ENCODE measurements at places on chromosomes 1 and 21.

DNA sequence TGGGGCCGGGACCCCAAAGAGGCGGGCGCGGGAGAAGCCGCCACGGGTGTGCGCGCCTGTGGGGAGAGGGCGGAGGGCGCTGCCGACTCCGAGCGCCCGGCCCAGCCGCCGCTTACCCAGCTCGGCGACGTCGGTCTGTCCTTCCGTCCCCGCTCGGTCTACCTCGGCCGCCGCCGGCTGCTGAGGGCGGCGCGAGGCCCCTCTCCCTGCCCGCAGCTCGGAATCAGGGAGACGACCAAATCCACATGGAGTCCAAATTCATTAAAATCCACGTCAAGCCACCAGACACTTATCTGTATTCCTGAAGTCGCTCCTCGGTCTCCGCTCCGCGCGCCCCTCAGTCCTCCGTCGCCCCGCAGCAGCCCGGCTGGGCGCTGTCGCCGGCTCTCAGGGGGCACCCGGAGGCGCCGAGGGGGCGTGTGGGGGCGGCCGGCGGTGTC lies 637 bp downstream of the PLXNA2 start:
- DNase-seq: no peak

GRCh38 chr1:198082576-198082975 lies 74.2 kb upstream of the NEK7 start:
- no peak for DNase-seq

DNA sequence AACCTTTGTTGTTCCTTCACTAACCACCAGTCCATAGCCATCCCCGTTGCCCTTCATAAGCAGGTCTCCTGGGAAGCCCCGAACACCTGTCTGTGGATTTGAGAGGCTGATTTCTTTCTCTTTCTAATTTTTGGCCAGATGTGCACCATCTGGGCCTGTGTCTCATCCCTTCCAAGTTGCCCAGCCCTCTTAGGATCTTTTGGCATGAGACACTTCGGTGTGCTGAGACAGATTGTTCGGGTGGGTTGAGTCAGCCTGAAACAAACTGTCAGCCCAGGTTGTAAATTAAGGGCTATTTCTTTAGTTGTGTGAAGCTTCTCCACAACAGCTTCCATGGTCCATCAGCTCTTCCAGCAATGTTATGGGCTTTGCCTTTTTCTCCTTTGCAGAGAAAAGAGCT lies 1.4 kb upstream of the DNAJC11 start:
- no peak for DNase-seq

DNA sequence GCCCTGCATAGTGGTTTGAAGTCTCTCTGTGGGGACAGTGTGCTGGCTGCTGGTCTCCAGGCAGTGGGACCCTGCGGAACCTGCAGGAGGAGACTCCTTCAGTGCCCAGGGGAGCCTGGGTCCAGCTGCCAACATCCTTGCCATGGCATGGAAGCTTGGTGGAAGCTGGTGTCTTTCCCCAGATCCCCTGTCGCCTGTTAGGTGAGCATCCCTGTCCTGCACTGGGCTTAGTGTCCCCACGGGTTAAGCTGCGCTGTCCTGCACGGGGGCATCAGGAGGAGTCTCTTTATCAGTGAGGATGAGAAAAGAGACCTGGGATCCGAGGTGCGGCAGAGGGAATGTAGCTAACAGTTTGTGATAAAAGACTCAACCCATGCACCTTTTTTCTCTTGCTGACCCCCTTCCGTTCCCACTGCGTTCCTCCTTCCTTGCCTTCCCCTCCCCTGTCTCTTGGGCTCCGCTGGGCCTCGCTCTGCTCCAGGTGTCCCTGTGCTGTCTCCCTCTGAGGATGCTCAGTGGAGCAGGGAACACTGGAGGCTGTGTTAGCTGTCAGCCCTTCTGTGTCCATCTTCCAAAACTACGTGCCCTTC lies 59.3 kb downstream of the SLC37A1 start:
- DNase-seq: no peak

DNA sequence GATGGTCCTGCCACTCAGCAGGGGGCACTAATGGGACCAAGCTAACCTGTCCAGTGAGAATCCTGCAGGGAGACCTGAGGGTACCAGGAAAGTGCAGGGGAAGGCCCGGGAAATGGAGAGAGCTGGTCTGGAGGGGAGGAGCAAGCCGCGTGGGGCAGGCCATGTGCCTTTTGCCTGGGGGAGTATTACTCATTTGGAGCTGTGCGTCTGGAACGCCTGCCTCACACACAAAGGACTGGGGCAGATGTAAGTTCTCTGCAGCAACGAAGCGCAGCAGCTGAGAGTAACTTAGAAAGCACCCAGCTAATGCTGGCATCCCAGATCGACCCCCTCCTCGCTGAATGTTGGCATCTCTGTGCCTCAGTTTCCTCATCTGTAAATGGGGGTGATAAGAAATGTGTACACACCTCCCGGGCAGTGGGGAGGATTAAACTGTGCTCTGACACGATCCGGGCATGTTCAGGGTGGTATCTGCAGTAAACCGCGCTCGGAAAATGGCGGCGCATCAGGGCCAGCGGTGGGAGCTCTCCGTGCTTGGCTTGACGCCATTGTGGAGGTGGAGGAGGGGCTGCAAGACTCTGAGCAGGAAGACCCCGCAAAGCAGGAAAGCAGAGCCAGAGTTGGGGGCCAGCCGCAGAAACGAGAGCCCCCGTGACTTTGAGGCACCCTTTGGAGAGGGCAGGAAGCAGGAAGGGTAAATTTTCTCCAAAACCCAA lies 212.5 kb downstream of the NPHP4 start:
- no peak for DNase-seq

- DNase-seq: no peak
These were observed 572.9 kb downstream of the LTN1 start for GRCh38 chr21:28419811-28420210.

DNA sequence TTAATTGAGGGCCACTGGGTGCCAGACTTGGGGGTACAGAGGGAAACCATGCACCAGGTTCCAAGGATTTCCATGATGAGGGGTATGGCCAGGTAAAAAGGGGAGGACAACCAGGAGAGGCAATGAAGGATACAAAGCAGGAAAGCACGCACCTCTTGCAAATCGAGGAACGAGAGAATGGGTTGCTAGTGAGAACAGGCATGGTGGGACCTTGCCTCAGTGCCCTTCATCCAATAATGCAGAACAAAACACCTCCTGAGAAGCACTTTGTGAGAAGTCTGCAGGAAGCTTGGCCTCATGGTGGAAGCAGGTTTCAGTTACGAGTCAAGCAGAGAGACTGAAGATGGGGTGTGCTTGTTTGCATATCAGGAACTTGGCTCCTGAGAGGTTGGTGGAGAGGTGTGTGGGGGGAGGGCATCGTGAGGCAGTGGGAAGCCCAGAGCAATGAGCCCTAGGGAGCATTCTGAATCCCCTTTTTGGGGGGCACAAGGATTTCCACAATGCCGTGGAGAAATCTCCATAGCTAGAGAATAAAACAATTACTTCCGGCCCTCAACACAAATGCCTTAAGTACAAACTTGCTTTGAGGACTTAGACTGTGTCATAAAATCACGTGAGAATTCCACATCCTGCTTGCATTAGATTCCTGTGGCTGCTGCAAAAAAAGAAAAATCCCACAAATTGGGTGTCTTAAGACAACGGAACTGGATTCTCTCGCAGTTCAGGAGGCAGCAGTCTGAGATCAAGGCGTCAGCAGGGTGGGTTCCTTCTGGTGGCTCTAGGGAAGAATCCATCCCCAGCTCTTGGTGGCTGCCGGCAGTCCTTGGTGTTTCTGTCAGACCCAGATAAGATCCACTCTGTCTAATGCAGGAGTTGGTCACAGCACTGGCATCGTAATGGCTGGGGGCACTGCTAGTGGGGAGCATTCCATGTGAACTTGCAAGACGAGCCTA lies 54.9 kb upstream of the BACE2 start:
- DNase-seq: no peak

DNA sequence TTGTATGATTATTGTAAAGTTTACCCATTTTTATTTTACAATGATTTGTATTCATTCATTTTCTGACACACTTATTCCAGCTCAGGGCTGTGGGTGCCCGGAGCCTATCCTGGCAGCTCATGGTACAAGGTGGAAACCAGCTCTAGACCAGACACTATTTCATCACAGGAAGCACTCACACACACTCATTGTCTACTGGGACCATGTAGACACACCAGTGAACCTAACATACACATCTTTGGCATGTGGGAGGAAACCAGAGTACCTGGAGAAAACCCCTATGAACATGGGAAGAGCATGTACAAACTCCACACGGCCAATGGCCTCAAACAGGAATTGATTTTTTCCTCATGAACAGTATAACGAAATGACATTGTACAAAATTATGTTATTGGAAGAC lies 2.4 kb downstream of the DTL start:
- DNase-seq: no peak

DNA sequence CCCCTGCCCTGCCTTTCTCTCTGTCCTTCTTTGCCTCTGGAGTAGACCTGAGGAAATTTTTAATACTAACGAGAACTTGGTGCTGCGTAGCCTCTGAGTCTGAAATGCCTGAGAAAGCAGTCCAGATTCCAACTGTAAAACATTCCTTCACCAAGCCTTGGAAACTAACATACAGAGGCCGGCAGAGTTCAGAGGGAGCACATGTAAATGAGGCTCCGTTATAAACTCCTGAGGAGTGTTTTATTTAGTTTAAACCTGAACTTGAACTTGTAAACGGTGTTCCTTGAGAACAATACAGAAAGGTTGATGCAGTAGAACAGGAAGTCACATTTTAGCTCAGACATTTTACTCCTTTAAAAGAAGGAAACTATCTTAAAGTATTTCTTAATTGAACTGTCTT lies 280.7 kb downstream of the TM2D1 start:
- no peak for DNase-seq

- no peak for DNase-seq
These were observed 135.1 kb downstream of the CLIC6 start for GRCh38 chr21:34803782-34804370.

DNA sequence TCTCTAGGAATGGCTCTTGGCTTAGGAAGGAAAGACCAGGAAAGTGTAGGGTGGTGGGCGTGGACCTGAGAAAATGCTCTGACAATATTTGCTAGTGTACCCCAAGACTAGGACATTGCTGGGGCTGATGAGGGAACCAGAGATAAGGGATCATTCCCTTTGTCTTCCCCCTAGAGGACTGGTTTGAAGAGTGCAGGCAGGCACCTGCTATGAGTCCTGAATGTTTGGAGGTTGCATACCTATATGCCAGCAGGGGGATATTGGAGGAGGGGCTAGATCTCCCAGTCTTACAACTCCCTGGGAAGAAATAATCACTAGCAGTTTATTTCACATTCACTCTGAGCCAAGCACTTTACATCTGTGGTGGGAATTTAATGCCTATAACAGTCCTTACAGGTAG lies 6.0 kb upstream of the BCL10 start:
- DNase-seq: no peak

- no peak for DNase-seq
These were observed 49.3 kb downstream of the ADAMTS1 start for GRCh38 chr21:26795866-26796329.
